ENCODE measurements at places on chromosomes 7 and 10.

- no peak for DNase-seq
Observed at GRCh38 chr10:87066178-87066577, 28.5 kb downstream of the GLUD1 start.

DNA sequence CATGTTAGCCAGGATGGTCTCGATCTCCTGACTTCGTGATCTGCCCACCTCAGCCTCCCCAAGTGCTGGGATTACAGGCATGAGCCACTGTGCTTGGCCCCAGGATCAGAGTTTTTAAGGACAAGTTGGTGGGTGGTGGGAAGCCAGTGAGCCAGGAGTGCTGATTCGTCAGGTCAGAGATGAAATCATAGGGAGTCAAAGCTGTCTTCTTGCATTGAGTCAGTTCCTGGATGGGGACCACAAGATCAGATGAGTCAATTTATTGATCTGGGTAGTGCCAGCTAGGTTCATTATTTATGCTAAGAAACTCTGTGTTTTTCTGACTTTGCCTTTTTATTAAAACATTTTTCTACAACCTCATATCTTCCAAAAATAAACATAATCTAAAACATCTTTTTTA, 423.8 kb downstream of the ARL4A start:
- no peak for DNase-seq

DNA sequence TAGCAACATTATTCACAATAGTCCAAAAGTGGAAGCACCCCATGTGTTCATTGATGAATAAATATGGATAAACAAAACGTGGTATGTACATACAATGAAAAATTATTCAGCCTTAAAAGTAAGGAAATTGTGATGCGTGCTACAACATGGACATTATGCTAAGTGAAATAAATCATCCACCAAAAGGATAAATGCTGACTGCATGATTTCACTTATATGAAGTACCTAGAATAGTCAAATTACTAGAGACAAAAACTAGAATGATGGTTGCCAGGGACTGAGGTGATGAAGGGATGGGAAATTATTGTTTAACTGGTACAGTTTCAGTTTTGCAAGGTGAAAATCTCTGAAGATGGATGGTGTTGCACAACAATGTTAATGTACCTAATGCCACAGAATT, 56.6 kb downstream of the THSD7A start:
- no peak for DNase-seq

DNA sequence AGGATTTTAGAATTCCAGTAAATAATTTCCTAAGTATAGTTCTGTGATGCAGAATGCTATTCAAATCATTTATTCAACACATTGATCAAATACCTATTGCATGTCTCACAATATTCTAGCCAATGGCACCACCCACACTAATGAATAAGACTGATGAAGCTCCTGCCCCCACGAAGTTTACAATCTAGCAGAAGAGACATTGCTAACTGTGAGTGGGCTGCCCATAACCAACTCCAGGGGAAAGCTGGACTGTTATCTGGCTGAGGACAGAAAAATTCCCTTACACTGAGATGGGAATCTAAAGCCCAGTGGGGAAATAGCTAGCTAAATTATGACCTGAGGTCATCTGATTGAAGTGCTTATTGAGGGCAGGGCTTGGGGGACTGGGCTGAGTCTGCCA, 128.8 kb upstream of the LYZL2 start:
- DNase-seq, result no peak

- DNase-seq, result no peak
Observed at GRCh38 chr7:1823376-1824150, 153.5 kb downstream of the ELFN1 start.

DNA sequence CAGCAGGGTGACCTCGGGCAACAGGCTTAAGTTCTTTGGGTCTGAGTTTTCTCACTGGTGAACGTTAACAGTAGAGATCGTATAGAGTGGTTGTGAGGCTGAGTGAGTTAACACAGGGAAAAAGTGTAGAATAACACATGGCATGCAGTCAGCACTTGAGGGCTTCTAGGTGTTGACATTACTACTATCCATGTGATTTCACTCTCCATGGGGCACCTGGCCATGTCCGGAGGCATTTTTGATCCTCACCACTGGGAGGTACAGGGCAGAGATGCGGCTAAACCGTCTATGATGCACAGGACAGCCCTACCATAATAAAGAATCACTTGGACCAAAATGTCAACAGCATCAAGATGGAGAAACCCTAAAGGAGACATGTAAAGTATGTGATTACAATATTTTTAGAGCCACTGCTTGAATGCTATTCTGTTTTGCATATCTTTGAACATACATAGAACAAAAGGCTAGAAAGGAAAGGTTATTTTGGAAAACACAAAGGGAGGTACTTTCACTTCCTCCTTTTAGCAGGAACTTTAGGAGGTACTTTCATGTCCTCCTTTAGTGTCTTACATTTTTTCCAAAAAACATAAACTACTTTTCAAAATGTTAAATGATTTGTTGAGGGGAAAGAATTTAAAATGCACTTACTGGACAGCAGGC, 44.3 kb downstream of the NOD1 start:
- no peak for DNase-seq

GRCh38 chr7:152502813-152503790, 67.3 kb upstream of the KMT2C start:
- DNase-seq, result no peak

GRCh38 chr10:26574783-26575182, 122.7 kb upstream of the PDSS1 start:
- peak; percentile 71 for DNase-seq

GRCh38 chr7:141715018-141715417, 6.9 kb downstream of the WEE2 start:
- no peak for DNase-seq

- DNase-seq, result no peak
Observed at GRCh38 chr10:86545101-86545500, 23.5 kb upstream of the WAPL start.

GRCh38 chr10:8511026-8511425, 456.5 kb downstream of the GATA3 start:
- no peak for DNase-seq

DNA sequence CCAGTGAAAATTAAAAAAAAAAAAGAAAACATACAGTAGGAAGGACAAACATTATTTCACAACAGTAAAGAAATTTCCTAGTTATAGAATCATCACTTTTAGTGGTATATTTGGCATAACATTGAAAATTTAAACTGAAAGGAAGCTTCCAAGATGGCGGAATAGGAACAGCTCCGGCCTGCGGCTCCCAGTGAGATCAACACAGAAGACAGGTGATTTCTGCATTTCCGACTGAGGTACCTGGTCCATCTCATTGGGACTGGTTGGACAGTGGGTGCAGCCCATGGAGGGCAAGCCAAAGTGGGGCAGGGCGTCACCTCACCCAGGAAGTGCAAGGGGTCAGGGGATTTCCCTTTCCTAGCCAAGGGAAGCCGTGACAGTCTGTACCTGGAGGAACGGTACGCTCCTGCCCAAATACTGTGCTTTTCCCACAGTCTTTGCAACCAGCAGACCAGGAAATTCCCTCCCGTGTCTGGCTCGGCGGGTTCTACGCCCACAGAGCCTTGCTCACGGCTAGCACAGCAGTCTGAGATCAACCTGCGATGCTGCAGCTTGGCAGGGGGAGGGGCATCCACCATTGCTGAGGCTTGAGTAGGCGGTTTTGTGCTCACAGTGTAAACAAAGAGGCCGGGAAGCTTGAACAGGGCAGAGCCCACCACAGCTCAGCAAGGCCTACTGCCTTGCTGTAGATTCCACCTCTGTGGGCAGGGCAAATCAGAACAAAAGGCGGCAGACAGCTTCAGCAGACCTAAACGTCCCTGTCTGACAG, 19.4 kb downstream of the PON3 start:
- DNase-seq, result no peak

DNA sequence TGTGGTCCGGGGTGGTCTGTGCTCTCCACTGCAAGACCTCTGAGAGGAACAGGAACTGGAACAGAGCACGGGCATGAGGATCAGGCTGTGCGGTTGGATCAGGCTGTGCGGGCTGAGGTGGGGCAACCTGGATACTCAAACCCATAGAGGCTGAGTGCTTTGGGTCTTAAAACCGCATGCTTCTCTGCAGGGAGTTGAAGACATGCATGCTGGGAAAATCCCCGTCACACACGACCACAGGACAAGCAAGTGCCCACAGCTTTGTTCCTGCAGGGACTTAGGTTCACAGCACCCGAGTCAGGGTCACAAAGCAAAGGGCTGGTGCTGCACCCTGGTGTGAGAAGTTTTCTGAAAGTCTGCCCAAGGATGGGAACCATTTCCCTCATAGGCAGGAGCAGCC, 221.2 kb downstream of the ZMYND11 start:
- DNase-seq, result no peak

GRCh38 chr7:5595545-5596045, 172.0 kb upstream of the TNRC18 start:
- no peak for DNase-seq

DNA sequence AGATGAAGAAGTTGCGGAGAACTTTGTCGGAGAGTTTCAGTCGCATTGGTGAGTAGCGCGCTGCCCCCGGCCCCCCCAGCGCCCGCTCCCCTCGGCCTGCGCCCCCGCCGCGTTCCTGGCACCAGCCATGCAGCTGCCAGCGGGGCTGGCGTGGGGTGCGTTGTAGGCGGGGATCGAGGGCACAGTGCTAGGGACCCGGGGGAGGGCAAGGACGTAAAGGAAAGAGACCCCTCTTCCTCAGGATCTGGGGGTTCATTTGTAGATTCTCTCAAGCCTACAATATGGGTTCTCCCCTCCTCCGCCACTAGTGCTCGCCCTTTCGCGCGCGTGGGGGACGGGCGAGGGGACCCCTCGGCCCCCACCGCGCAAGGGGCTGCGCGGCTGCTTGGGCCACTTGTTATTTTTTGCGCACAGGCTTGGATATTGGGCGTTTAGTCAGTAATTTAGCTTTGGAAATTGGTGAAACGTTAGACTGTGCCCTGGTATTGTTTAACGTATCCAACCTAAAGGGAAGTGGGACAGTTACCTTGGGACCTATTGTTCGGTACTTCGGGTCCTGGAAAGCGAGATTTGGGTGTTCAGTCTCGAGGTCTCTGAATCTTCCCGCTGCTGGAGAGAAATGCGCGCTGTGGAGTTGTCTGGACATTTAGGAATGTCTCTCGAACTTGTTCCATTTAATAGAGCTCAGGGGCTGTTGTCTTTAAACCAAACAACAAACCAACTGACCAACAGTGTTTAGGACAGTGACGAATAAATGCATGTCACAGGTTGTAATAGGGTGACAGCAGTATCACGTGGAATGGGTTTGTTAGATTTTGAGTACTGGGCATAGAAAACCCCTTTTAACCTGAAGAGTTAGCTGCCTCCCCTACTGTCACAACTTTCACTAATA, 796 bp downstream of the CDK14 start:
- DNase-seq, result no peak

DNA sequence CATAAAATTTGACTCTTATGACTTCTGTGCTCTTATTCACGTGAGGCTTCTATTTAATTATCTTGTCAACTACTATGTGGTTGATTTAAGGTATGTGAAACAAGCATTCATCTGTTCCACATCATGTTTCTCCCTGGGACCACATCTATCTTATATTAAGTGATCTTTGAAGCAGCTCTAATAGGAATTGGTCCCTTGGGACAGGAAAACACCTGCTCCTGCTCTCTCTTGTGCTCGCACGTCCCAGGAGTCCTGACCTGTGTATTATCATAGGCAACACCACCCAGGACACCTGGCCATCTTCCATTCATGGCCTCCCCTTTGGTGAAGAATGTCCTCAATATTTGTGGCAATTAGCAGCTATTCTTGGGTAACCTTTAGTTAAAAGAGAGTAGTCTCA, 269.2 kb downstream of the NRG3 start:
- DNase-seq, result no peak

DNA sequence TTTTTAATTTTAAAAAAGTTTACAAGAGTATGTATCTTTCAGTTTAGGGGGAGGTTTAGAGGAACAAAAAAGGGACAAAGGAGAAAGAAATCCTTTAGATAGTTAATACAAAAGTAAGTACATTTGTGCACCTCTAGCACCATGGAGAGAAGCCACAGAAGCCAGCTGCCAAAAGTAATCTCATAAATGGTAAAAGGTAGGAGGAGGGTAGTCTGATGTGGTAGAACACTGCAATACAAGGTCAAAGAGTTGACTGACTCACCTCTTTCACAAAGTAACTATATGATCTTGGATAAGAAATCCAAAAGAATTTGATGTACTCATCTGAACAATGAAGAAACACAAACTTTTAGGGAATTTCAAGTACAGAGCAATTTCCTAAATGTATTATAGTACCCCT, 68.1 kb downstream of the CNOT4 start:
- DNase-seq, result no peak

DNA sequence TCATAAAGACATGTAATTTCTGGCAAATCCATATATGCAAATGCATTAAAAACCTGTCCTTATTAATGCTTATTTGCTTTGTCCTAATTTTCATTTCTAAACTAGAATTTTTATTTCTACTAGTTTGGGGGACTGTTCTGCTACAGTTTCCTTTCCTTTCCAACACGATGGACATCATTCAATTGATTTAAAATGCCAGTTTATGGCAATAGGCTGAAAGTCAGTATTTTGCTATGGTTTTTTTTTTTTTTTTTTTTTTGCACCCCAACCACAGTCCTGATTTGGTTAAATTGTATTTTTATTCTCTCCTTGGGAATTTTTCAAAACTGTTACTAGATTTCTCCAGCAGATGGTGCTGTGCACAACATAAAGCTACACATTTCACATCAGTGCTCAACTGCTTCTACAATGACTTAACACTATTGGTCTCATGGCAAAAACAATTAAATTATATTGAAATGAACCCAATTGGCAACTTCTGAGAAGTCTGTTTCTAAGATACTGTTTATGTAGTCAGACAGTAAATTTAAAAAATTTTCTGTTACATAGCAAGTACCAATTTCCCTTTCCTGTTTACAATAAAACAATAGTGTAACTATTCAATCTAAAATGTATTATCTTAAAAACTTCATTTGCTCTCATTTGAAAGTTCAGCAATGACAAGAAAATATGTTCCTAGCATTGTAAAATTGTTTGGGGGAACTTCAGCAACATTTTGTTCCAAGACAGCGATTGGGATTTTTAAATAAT, 193.8 kb upstream of the CCDC6 start:
- no peak for DNase-seq

DNA sequence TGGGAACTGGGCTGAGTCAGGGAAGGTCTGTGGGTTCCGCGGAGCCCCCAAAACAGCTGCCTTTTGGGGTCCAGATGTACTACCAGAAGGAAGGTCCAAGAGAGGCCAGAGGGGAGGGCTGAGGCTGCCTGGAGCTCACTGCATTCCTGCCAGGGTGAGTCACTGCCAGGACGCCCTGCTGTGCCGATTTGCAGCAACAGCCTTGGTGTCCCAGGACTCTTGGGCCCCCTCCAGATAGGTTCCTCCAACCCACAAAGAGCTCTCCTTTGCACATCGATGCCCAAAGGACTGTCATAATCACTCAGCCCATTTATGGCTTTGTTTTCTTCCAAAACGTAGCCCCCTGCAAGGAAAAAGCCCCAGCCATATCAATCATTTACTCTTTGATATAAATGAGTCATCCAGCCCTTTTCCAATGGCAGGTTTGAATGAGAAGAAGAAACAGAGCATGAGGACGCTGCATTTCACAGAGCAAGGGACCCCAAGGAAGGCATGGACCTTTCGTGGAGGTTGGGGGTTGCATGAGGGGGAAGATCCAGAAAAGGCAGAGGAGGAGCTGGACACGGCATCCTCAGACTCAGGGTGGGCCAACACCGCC, 32.2 kb upstream of the COL13A1 start:
- DNase-seq, result no peak

- no peak for DNase-seq
Observed at GRCh38 chr10:22539579-22540298, 174.6 kb downstream of the PIP4K2A start.
